ENCODE measurements at places on chromosomes 6 and 20. TPM values are rescaled to one million over a fixed set of nuclear protein-coding genes. Genes with fewer than 3 reads are reported as not detected.

The SLC22A23 gene
- total RNA-seq, result 8.6 TPM

The SRMS gene
- not detected for total RNA-seq

The MCHR2 gene
- total RNA-seq, result not detected

The CCM2L gene
- not detected for total RNA-seq

The PRRT1 gene
- 0.67 TPM for total RNA-seq

The ARMH2 gene
- not detected for total RNA-seq

The BNIP5 gene
- not detected for total RNA-seq

The FERMT1 gene
- total RNA-seq, result not detected

The PAK5 gene
- not detected for total RNA-seq

The PRR18 gene
- total RNA-seq, result not detected

The RNF217 gene
- total RNA-seq, result 10.8 TPM

The ZKSCAN8 gene
- total RNA-seq, result 13.7 TPM

The MYH7B gene
- not detected for total RNA-seq

The GABRR1 gene
- total RNA-seq, result not detected

The LY6G6F gene
- not detected for total RNA-seq

The TGM2 gene
- 13.1 TPM for total RNA-seq

The SLC26A8 gene
- total RNA-seq, result not detected

The ZFP57 gene
- not detected for total RNA-seq

The CST4 gene
- not detected for total RNA-seq

The CLPSL2 gene
- not detected for total RNA-seq

The JAG1 gene
- 23.1 TPM for total RNA-seq

The TNFRSF6B gene
- total RNA-seq, result not detected

The PLN gene
- not detected for total RNA-seq

The PSORS1C2 gene
- total RNA-seq, result not detected

The RNF5 gene
- total RNA-seq, result 44.3 TPM

The PLAGL2 gene
- total RNA-seq, result 3.6 TPM

The IMPG1 gene
- total RNA-seq, result not detected

The SAMD10 gene
- total RNA-seq, result 1.00 TPM

The MLIP gene
- total RNA-seq, result 26.5 TPM

The PNPLA1 gene
- total RNA-seq, result not detected

The KIAA0408 gene
- total RNA-seq, result 6.5 TPM

The PROCR gene
- 34.4 TPM for total RNA-seq

The SLC17A3 gene
- not detected for total RNA-seq

The LTB gene
- not detected for total RNA-seq

The SLC52A3 gene
- total RNA-seq, result not detected

The PARD6B gene
- total RNA-seq, result 1.7 TPM

The CLVS2 gene
- not detected for total RNA-seq

The ESR1 gene
- total RNA-seq, result 2.4 TPM

The FAM50B gene
- 4.1 TPM for total RNA-seq

The NMBR gene
- total RNA-seq, result not detected

The CEP43 gene
- 27.6 TPM for total RNA-seq

The HAO1 gene
- total RNA-seq, result not detected

The HLA-DOA gene
- total RNA-seq, result 2.9 TPM

The LPA gene
- total RNA-seq, result not detected

The SPEF1 gene
- total RNA-seq, result not detected

The COX7A2 gene
- 144 TPM for total RNA-seq

The CYP39A1 gene
- total RNA-seq, result 7.6 TPM

The TMEM217 gene
- 0.33 TPM for total RNA-seq

The CAP2 gene
- total RNA-seq, result 6.3 TPM

The C6orf141 gene
- total RNA-seq, result not detected
